ENCODE measurements at places on chromosomes 5 and 9. TPM values are rescaled to one million over a fixed set of nuclear protein-coding genes. Genes with fewer than 3 reads are reported as not detected.

GRCh38 chr5:171610686-171611085 is 174.9 kb upstream of the SMIM23 start:
- peaks cover 26% of the 10 kb centered on the region for H3K27me3 ChIP-seq
- no peak overlapping the region for H3K4me3 ChIP-seq
- H3K27ac ChIP-seq = no peak overlapping the region
- no peaks in the 10 kb centered on the region for H3K4me1 ChIP-seq
- H3K36me3 ChIP-seq = no peaks in the 10 kb centered on the region
- no peak for DNase-seq

DNA sequence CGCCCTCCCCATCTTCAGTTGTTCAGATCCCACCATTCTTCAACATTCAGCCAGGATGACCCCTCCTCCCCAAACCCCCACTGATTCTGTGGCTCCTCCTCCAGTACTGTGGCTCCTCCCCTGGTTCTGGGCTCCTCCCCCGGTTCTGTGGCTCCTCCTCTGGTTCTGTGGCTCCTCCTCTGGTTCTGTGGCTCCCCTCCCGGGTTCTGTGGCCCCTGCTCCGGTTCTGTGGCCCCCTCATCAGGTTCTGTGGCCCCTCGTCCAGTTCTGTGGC is 32.8 kb downstream of the C5orf15 start:
- peaks cover 33% of the 10 kb centered on the region for H3K4me1 ChIP-seq
- no peak overlapping the region for H3K4me3 ChIP-seq
- H3K27ac ChIP-seq = no peak overlapping the region
- DNase-seq = no peak
- no peaks in the 10 kb centered on the region for H3K36me3 ChIP-seq
- no peaks in the 10 kb centered on the region for H3K27me3 ChIP-seq

- no peak overlapping the region for H3K27ac ChIP-seq
- peaks cover 17% of the 10 kb centered on the region for H3K27me3 ChIP-seq
- H3K36me3 ChIP-seq = no peaks in the 10 kb centered on the region
- H3K4me3 ChIP-seq = no peak overlapping the region
- H3K4me1 ChIP-seq = peaks cover 10% of the 10 kb centered on the region
These were observed 70.5 kb upstream of the RAI14 start for GRCh38 chr5:34585601-34586104.

DNA sequence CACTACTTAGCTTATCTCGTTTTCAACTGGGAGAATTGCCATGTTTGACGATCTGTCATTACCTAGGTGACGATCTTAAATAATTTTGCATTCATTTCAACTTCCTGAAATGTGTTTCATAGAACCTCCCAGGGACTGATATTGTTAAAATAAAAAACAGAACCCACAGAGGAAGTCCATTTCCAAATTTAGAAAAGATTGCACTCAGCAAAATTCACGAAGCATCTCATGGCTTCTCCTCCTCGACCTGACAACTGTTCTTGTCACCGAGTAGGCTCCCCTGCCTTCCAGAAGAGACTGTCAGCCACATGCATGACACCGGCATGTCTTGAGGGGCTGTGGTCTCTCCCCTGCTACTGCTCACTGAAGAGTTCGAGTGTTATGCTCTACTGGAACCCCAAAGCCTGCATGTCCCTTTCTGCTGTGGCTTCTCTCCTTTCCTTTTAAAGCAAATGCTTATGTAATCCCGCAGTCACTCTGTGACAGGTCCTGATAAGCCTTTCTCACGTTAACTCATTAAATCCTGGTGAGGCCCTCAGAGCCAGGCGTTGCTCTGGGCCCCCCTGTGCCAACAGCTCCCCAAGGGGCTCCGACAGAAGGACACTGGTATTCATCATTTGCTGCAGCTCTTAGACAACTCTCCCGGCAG is 26.8 kb upstream of the ANKRD33B start:
- H3K4me3 ChIP-seq = no peak overlapping the region
- peaks cover 16% of the 10 kb centered on the region for H3K4me1 ChIP-seq
- H3K36me3 ChIP-seq = no peaks in the 10 kb centered on the region
- H3K27ac ChIP-seq = no peak overlapping the region
- peaks cover 24% of the 10 kb centered on the region for H3K27me3 ChIP-seq
- DNase-seq = no peak

DNA sequence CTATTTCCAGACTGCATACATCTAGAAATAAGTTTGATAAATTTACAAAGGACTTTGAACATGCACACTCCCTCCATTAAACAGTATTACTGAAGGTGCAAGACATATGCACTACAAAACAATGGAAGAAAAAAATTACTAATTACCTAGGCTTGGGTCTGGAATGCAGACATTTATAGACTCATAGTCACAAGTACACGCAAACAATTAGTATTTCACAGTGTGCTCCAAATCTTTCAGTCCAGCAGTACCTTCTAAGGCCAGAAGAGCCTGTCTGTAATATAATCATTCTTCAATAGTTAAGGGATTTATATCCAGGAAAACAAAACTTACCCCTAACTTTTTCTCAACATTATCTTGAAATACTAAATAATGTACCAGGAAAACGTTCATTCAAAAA is 11.2 kb downstream of the RICTOR start:
- no peak overlapping the region for H3K27ac ChIP-seq
- peaks cover 29% of the 10 kb centered on the region for H3K36me3 ChIP-seq
- no peaks in the 10 kb centered on the region for H3K27me3 ChIP-seq
- H3K4me3 ChIP-seq = no peak overlapping the region

GRCh38 chr9:120924698-120925534 is 1.7 kb downstream of the TRAF1 start:
- H3K27ac ChIP-seq = peak overlapping the region; percentile 97
- H3K36me3 ChIP-seq = peaks cover 63% of the 10 kb centered on the region
- no peaks in the 10 kb centered on the region for H3K27me3 ChIP-seq
- peak; percentile 64 for DNase-seq

- no peak overlapping the region for H3K27ac ChIP-seq
- H3K4me3 ChIP-seq = no peak overlapping the region
- peaks cover under 1% of the 10 kb centered on the region for H3K36me3 ChIP-seq
- peaks cover 4% of the 10 kb centered on the region for H3K4me1 ChIP-seq
- H3K27me3 ChIP-seq = no peaks in the 10 kb centered on the region
- DNase-seq = peak; percentile 8
These were observed 21.8 kb upstream of the ORM1 start for GRCh38 chr9:114300846-114301797.

GRCh38 chr9:110788871-110789270 is 120.3 kb downstream of the MUSK start:
- H3K27ac ChIP-seq = no peak overlapping the region
- no peak overlapping the region for H3K4me3 ChIP-seq
- no peaks in the 10 kb centered on the region for H3K4me1 ChIP-seq
- H3K36me3 ChIP-seq = no peaks in the 10 kb centered on the region
- no peaks in the 10 kb centered on the region for H3K27me3 ChIP-seq

Gene PCDHA11
- not detected for total RNA-seq

Gene KIF20A
- total RNA-seq = 55.5 TPM

Gene SHISAL2B
- not detected for total RNA-seq

All from activated CD4-positive, alpha-beta memory T cell treated with anti-CD3 and anti-CD28 coated beads for 36 hours (primary cell).